ENCODE measurements at places on chromosomes 6 and 20. TPM values are rescaled to one million over a fixed set of nuclear protein-coding genes. Genes with fewer than 3 reads are reported as not detected.

- no peak for DNase-seq
Observed at GRCh38 chr6:161921602-161922395, 647.9 kb upstream of the AGPAT4 start.

- no peak for DNase-seq
Observed at GRCh38 chr6:51505434-51505833, 582.0 kb downstream of the PKHD1 start.

Gene TMEM170B
- total RNA-seq: 2.9 TPM

- DNase-seq: peak; percentile 41
Observed at GRCh38 chr6:167551628-167552257, 226.9 kb downstream of the TTLL2 start.

GRCh38 chr6:143107911-143108761 lies 47.4 kb downstream of the AIG1 start:
- DNase-seq: no peak

DNA sequence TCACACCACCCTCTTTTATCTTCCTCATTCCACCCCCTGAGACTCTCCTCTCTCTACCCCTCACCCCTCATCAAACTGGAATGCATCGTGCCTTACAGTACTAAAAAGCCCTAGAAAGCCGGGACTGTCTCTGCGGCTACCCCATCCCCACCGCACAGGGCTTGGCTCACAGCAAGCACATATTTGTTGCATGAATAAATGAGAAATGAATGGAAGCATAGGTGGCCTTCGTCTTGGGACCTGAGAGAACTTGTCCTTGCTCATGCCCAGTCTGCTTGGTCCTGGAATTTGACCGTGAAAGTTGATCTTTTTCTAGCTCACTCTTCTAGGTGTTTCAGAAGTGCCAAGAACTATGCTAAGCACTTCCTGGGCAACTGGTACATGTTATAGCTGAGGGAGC lies 53.3 kb downstream of the APCDD1L start:
- no peak for DNase-seq

GRCh38 chr20:45798935-45799642 lies 7.3 kb downstream of the DNTTIP1 start:
- DNase-seq: no peak

GRCh38 chr20:60579941-60580515 lies 621.8 kb downstream of the CDH26 start:
- no peak for DNase-seq

DNA sequence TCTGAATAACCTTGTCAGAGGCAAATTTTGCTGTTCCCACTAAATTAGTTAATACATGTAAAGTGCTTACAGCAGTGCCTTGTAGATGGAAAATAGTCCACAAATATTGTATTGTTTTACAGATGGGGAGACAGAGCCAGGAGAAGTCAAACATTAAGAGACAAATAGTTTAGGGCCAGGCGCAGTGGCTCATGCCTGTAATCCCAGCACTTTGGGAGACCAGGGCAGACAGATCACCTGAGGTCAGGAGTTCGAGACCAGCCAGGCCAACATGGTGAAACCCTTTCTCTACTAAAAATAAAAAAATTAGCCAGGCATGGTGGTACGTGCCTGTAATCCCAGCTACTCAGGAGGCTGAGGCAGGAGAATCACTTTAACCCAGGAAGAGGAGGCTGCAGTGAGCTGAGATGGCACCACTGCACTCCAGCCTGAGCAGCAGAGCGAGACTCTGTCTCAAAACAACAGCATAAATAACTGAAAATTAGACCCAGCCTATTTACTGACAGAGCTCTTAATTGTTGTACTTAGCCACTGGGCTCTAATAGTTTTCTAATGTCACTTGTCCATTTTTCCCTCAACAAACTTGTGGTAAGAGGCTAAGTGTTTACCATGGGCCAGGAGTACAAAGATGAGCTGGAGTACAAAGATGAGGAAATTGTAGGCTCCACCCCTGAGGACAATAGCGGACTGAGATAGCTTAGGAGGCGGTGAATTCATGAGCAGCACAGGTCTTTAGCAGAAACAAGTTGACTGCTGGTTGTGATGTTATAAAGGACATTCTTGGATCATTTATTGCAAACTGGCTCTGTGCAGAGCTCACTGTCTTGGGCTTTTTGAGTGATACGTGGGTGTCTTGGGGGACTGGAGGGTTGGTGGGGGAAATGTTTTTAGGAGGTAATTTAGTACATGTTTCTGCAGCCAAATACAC lies 6.4 kb downstream of the ZSWIM3 start:
- no peak for DNase-seq

Gene CEP250
- 30.9 TPM for total RNA-seq

GRCh38 chr20:41095110-41095969 lies 42.0 kb upstream of the PLCG1 start:
- no peak for DNase-seq

DNA sequence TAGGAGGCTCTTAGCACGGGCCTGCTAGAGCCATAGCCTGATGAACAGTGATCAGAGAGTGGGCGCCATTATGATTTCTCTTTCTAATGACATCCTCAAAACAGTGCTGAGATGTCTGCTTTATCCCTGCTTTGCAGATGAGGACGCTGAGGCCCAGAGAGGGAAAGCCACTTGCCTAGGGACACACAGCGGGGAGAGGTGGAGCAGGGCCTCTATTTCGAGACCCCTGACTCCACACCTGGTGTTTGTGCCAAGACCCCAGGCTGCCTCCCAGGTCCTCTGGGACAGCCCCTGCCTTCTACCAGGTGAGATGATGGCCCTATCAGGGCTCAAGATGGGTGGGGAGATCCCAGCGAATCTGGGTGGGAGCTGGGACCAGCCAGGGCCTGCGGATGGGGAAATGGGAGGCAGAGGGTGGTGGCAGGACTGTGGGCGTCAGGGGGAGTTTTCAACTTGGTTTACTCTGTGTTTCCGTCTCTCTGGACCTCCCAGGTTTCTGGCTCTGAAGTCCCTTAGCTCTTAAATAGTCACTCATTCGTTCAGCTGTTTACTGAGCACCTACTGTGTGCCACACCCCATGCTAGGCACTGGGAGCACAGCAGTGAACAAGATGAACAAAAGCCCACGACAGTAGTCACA lies 36.7 kb downstream of the SRC start:
- DNase-seq: no peak

DNA sequence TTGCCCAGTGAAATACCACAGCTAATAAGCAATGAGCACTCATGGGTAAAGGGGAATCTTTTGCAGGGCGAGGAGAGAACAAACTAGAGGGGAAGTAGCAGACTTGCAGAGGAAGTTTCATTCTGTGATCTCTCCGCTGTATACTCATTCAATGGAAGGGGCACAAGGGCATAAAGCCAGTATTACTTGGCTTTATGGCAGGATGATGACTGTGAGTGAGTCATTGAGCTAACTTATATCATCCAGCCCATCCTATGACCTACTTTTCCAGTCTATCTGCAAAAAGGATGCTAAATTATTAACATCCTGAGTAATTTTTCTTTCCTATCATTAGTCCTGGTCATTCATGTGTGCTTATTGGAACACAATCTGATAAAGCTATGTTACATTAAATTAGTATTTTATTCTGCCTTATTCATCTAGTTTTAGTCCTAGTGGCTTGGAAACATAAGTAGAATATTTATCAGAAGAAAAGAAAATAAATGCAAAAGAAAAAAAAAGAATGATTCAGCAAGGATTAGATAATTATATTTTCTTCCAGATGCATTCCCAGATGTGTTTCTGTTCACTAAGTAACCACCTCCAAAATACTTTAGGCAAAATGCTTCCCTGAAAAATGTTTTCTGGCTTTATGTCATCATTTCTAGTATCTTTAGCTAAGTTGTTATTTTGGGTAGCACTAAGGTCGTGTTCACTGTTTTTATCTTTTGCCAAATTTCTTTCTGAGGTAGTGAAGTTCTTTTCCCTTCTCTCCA lies 471.7 kb downstream of the CDKAL1 start:
- DNase-seq: no peak

DNA sequence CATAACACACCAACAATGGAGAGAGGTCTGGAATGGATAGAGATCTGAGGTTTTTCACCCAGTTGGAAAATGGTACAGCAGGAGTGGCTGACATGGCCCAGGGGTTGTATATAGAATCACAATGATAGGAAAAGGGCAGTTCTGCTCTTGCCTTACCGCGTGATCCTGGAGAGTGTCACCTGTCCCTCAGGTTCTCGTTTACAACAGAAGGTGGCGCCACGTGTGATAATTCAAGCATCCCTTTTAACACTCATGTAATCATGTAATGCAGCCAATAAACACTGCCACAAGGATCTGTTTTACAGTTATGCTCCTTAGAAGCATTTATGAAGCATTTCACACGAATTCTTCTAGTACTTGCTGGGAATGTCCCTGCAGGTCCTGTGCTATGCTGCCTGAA lies 12.9 kb upstream of the WFDC2 start:
- no peak for DNase-seq

Gene SMOC2
- total RNA-seq: 26.1 TPM

DNA sequence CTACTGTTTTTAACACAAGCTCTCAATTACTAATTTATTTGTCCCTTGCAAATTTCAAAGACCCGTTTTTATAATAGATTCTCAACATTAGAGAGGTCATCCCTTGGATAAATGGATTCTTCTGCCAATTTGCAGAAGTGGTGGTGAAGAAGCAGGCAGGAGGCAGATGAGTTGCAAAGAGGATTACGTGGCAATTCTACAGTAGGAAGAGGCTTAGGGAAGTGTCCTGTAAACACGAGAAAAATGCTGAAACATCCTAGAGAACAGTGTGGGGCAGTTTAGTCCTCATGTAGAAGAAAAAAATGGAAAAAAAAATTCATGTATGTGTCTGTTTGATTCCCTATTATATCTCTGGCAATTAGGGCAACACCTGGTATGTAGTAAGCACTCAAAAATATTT lies 87.6 kb downstream of the BMP2 start:
- no peak for DNase-seq

- DNase-seq: no peak
Observed at GRCh38 chr6:51562198-51562597, 525.2 kb downstream of the PKHD1 start.

Gene DLL1
- total RNA-seq: 16.1 TPM

DNA sequence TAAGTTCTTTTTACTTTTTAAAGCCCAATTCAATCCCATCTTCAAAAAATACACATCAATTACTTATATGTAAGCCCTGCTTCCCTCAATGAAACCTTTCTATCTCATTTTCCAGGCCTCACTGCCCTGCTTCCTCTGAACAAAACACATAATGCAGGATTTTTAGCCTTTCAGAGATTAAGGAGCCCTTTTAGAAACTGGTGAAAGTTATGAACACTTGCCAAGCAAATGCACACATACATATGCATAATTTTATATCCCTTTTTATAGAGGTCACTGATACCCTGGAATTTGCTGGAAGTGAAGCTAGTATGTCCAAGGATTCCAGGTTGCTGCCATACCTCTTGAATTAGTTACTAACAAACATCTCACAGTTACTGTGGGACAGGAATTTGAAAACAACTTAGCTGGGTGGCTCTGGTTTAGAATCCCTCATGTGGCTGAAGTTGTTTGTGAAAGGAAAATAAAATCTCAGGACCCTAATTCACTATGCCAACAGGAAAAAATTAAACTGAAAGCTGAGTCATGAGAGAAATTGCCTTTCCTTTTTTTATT lies 75.8 kb downstream of the UBE3D start:
- no peak for DNase-seq

- no peak for DNase-seq
Observed at GRCh38 chr6:12208190-12208589, 82.0 kb upstream of the EDN1 start.

Gene DPPA5
- not detected for total RNA-seq

Gene CCND3
- 69.1 TPM for total RNA-seq

- no peak for DNase-seq
Observed at GRCh38 chr6:107698146-107698545, 126.0 kb downstream of the SCML4 start.

- DNase-seq: no peak
Observed at GRCh38 chr6:170189236-170189635, 101.6 kb downstream of the DLL1 start.

- DNase-seq: no peak
Observed at GRCh38 chr20:31872406-31872805, 2.0 kb downstream of the TTLL9 start.

All from ureter (tissue), 1 donor.